Glutamatergic neuron (in vitro differentiated cells): ENCODE measurements at places on chromosomes 5 and 9.
A peak's percentile ranks its signal among the peaks of the same experiment; 100 is the strongest.

DNA sequence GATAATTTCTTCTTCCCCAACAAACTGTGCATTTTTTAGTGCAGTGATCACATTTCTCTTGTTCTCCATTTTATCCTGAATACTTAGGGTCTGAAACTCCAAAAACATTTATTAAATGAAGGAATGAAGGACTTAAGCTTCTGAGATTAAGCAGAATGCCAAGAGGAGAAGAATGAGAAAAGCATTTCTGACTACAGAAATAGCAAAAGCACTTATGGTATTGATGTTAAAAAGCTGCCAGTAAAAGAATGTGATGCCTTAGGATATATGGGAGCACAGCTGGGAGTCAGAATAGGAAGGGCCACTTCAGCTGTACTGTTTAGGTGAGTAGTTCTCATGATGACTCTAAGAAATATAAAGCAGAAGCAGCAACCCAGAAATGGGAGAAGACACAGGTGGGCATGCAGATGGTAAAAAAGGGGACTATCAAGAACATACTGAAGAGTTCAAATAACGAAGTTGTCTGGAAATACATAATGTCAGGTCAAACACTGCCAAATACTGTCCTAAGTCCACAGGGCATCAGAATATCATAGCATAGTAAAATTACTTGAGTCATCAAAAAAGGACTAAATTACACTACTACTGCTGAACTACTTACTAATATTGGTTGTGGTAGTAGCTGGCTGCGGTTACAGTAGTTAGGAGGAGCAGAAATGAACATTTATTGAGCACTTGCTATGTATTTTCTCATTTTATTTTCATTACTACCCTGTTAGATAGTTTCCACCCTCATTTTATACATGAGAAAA lies 132.7 kb downstream of the MAPKAP1 start:
- DNase-seq = no peak

GRCh38 chr5:2021484-2022176 lies 138.9 kb upstream of the IRX4 start:
- no peak for DNase-seq

- DNase-seq = no peak
Observed at GRCh38 chr9:6931913-6932312, 174.1 kb downstream of the KDM4C start.

- no peak for DNase-seq
Observed at GRCh38 chr5:138096997-138097828, 13.4 kb downstream of the WNT8A start.

GRCh38 chr5:73355108-73355507 lies 93.5 kb downstream of the FOXD1 start:
- DNase-seq = no peak

GRCh38 chr9:80059979-80060378 lies 488.2 kb downstream of the TLE4 start:
- DNase-seq = no peak

GRCh38 chr5:172412724-172413286 lies 41.5 kb downstream of the SH3PXD2B start:
- DNase-seq = no peak

DNA sequence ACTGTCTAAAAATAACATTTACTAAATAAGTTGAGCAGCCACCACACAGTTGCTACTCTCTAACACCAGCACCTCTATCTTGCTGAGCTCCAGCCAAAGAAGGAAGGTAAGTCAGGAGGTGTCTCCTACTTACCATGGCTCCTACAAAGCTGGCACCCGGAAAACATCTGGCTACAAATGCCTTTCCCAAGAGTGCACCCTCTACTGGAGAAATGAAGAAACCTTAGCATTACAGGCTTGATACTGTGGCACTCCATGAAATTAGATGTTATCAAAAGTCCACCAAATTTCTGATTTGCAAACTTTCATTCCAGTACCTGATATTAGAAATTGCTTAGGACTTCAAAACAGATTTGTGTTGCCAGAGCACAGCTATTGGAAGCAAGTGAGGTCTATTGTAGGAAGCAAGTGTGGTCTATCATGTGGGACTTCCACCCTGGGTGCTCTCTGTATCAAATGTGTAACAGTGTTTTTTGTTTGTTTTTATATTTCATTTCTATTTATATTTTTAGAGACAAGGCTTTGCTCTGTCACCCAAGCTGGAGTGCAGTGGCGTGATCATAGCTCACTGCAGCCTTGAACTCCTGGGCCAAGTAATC lies 25.7 kb upstream of the RFK start:
- DNase-seq = no peak

GRCh38 chr9:7172154-7173115 lies 414.7 kb downstream of the KDM4C start:
- no peak for DNase-seq

DNA sequence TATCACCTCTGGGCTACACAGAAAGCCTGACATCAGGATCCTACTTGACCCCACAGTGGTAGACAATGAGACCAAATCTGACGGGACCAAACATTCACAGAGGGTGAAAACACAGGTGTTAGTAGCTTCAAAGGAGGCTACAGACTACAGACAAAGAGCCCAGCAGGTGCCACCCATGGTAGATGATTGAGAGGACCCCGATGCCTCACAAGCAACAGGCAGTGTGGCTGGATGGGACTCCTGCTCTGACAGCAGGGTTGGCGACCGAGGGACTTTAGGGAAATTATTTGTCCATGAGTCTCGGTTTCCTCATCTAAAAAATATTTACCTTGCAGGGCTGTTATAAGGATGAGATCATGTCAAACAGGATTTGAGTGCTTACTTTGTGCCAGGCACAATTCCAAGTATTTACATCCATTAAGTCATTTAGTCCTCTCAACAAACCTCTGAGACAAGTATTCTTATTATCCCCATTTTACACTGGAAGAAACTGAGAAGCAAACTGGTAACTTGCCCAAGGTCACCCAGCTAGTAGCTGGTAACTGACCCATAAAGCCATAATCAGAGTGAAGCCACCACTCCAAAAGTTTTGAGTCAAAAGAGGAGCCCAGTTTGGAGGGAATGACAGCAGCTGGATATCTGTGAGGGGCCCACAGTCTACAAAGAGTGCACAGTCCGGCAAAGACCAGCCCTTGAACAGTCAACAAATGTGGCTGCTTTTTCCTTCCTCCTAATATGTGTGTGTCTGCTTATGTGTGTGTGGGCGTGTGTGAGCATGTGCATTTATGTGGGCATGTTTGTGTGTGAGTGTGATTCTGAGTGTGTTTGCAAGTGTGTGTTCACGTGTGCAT lies 502.0 kb downstream of the BNC2 start:
- DNase-seq = no peak

DNA sequence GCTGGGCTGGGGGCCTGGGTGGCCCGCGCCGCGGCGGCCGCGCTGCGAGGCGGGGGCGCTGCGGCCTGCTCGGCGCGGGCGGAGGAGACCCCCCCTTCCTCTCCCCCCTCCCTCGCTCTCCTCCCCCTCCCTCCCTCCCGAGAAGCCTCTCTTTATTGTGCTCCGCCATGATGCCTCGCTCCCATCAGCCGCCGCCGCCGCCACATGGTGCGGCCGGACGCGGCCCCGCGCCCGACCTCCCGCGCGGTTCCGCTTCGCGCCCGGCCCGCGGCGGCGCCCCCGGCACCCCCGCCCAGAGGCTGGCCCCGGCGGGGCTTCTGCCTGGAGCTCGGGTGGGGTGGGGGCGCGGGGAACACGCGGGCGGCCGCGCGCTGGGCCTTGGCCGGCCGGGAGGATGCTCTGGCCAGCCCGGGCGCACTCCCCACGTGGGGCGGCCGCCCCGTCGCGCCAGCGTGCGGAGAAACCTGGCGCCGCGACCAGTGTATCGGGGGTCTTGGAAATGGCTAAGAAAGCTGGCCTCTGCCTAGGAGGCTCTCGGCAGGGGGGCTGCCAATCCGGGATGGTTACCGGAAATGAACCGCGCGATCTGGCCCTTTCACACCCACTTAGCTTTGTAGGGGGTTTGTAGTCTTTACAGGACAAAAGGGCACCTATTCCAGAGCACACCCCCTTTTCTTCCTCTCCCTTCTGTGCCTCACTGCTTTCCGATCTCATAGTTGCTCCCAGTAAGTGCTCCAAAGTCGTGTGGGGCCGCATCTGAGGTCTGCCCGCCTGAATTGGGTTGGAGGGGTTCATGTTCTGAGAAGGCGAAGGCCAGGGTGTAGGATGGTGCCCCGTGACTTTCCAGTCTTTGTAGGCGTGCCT lies 1.0 kb downstream of the SET start:
- peak; percentile 65 for DNase-seq

DNA sequence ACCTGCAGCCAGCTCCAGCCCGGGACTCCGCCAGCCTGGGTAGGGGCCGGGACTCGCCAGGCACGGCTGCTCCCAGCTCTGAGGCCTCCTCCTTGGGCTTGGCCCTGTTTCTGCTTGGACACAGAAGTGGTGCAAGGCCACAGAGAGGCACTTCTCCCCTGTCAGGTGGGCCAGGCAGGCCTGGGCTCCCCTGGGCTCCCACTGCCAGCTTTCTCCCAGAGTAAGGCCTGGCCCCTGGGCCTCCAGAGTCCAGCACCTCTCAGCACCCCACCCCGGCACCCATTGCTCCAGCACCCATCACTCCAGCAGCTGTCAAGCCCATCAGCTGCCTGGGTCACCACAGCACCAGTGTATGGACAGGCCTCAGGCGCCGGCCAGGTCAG lies 71.1 kb upstream of the LRRTM2 start:
- peak; percentile 68 for DNase-seq

GRCh38 chr5:109805883-109806282 lies 116.2 kb downstream of the MAN2A1 start:
- DNase-seq = peak; percentile 19

DNA sequence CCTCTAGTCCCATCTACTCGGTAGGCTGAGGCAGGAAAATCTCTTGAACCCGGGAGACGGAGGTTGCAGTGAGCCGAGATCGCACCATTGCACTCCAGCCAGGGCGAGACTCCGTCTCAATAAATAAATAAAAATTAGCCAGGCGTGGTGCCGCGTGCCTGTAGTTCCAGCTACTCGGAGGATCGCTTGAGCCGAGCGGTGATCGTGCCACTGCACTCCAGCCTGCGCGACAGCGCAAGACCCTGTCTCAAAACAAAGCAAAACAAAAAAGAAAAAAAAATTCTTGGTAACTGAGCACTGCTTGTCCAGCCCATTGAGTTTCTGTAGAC lies 710 bp upstream of the WDR55 start:
- DNase-seq = no peak

DNA sequence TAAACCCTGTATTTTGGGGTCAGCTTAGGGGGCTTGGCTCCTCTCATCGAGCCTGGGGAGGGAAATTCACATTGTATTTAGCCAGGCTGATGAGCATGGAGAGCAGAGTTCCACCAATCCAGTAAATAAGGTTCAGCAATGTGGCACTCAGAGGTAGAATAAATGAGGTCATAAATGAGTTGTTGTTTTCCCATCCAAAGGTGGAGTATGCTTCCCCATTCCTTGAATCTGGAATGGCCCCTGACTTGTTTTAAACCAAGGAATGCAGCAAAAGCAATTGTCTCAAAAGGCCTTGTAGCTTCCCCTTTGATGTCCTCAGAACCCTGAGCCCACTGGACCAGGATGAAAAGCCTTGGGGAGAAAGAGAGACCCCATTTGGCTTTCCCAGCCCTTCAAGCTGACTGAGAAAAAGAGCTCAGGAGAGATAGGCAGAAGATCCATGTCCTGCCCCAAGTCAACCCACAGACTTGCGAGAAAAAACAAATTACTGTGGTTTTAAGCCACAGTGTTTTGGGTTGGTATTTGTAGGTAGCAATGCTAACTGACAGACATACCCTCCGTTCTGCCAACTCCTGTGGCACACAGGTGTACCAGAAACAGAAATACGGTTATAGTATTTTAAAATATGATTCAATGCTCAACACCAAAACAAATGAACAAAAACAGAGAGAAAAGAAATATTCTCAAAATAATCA lies 566.0 kb upstream of the DMAC1 start:
- DNase-seq = no peak

GRCh38 chr5:95838556-95838955 lies 16.0 kb upstream of the GLRX start:
- DNase-seq = no peak

DNA sequence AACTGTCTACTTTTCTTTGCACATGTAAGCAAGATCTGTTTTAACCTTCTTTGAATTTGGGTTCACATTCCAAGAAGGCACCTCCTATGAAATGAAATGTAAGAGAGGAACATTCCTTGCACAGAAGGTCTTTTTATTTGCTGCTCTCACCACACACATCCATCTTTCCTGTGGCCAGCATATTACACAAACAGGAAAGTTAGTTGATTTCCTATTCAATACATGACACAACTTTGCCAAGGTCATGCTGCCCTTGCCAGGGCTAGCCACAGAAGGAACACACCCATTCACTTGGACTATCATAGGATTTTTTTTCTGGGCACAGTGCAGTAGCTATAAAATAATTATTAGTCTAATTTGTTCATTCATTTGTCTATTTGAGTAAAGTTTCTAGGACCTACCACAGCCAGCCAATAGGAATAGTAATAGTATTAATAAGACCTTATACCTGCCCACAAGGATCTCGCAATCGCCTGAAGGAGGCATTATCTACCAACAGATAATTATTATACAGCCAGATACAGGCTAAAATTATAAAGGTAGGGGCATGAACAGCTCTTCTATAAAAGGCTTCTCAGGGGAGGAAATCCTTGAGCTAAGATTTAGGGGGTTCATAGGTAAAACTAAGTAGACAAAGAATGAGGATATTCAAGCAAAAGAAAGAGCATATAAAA lies 78.1 kb upstream of the NREP start:
- no peak for DNase-seq

DNA sequence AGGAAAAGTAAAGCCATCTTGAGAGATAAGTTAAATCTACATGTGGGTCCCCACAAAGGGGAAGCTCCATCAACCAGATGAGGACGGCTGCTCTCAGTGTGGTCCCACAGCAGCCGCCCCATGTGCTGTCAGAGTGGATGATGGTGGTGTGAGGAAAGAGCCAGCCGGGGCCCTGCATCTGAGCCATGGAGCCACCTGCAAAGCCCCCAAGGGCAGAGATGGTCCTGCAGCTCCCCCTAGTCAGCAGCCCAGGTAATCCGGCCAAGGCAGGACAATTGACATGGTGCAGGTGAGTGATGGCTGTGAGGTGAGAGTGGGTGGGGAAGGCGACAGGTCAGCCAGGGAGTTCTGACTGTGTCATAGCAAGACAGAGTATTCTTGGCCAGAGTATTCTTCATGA lies 458.8 kb downstream of the ICE1 start:
- DNase-seq = no peak

- DNase-seq = no peak
Observed at GRCh38 chr9:133647765-133648469, 11.8 kb downstream of the DBH start.

- no peak for DNase-seq
Observed at GRCh38 chr5:345404-346195, 24.1 kb downstream of the AHRR start.

DNA sequence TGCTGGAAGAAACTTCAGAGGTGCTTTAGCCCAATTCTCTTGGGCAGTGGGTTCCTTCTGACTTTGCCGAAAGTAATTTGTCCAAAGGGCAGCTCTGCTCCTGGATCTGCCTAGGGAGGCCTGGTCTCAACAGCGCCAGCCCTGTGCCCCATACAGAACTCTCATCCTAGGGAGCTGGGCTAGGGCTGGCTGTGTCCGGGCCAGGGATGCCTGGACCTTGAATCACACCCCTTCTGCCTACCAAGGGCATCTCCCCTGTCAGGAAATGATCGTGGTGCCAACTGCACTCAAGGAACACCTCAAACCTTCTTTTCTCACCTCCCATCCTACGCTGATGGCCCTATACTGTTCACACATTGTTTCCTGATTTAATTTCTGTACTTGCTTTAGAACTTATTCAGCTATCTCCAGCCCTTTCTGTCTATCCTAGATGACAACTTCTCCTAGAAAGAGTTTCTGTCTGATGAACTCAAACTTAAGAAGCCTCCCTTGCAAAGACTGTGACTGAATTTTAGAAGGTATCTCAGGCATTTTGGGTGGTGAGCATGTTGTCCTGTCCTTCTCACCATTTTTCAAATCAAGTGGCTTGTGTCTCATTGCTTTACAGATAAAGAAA lies 37.4 kb upstream of the NFIB start:
- DNase-seq = no peak

GRCh38 chr5:169099801-169100734 lies 200.9 kb downstream of the SLIT3 start:
- DNase-seq = no peak
